ENCODE measurements at places on chromosomes 2 and 18. TPM values are rescaled to one million over a fixed set of nuclear protein-coding genes. Genes with fewer than 3 reads are reported as not detected.

Gene FNDC4
- total RNA-seq, result 2.8 TPM

Gene SALL3
- not detected for total RNA-seq

Gene GALNT3
- total RNA-seq, result 92.9 TPM

Gene MALL
- 38.3 TPM for total RNA-seq

Gene PNPT1
- total RNA-seq, result 55.4 TPM

Gene CREG2
- 3.1 TPM for total RNA-seq
